ENCODE measurements at places on chromosomes 16 and 17.

DNA sequence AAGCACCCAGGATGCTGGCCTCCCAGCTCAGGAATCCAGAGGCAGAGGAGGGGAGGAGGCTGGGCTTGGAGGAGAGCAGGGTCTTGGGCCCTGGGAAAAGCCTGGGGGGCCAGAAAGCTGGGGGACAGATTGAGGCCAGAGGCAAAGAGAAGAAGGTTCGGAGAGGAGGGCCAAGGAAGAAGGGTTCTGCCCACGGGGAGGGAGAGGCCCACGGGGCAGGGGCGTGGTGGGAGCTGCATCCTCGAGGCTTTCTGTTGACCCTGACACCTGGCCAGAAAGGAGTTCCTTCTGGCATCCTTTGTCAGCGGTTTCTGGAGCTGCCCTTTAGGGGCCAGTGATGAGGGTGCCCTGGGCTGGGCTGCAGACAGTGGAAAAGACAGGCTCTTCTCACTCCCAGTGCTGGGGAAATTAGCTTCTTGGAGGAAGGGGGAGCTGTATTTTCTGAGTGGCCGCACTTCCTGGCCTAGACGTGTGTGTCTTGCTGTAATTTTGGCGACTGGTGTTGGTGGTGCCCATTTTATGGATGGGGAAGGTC is 308.7 kb downstream of the SEC14L1 start:
- no peak for DNase-seq

DNA sequence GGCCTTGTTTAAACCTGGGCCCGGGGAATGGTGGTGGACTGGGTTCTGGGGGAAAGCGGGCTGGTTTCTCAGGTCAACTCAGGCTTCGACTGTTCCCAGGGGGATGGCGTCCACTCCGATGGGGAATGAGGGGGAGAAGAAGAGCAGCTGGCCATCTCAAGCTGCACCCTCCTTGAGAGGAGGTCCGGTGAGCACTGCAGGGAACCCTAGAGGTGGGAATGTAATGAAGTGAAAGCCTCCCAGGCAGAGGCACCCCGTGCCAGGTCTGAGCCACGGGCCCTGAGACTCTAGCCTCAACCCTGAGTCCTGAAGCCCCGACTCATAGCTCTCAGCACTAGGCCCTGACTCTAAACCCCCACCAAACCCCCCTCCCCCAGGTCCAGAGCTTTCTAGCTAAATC is 1.2 kb upstream of the CDIPT start:
- DNase-seq: no peak

GRCh38 chr16:47732523-47733111 is 271.5 kb downstream of the PHKB start:
- DNase-seq: no peak

DNA sequence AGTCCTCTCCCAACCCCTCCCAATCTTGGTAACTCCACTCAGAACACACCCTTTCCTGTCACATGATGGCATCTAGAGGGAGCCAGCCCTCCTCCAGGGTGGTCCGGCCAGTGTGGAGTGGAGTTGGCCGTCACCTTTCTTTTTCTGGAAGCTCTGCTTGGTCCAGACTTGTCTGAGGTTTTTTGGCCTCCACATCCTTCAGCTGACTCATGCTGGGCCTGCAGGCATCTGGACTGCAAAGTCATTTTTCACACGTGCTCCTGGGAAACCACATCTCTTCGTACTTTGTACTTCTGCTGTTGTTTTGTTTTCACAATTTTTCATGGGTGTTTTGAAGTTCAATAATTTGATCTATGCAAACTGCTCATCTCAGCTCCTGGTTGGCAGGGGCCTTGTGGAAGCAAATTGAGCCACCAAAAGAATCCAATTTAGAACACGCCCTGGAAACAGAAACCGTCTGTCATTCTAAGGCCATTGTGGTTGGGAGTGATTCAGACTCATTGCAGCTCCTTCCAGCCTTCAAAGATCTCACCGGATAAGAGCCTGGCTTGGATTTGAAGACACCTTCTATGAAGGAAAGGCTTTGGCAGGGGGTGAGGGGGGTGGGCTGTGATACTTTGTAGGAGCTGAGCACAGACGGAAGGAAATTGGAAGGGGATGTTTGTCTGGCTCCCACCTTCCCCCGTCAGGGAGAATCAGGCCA is 42.4 kb upstream of the NF1 start:
- no peak for DNase-seq

- DNase-seq: no peak
Observed at GRCh38 chr16:82432261-82432660, 194.5 kb upstream of the CDH13 start.

- DNase-seq: no peak
Observed at GRCh38 chr17:63916566-63917185, 2.0 kb downstream of the GH1 start.

DNA sequence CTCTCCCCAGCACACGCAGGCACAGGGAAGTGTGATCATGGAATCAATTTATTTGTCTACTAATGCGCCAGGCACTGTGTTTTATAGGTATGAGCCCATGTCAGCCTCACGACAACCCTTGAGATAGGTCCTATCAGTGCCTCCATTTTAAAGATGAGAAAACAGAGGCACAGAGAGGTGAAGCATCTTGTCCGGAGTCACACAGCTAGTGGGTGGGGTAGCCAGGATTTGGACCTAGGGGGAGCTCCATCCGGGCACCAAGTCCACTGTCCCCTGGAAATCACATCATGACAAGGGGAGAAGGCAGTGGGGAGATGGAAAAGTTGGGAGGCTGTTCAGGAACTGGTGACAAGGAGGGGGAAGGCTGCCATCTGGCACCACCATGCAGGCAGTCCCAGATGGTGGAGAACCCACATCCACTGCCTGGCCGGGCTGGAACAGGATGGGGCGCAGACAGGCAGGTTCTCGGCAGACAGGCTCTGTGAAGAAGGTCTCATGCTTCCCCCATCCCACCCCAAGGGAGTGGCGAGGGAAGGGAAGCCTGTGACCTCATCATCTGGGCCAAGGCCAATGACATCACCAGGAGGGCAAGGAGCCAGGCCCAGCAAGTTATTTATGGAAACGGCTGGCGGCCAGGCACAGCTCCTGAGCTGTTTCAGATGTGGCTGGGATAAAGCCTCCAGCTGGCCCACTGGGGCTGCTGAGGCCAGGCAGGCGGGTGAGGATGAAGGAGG is 126.0 kb upstream of the SDK2 start:
- no peak for DNase-seq

- no peak for DNase-seq
Observed at GRCh38 chr16:27199736-27200135, 3.6 kb upstream of the KDM8 start.

DNA sequence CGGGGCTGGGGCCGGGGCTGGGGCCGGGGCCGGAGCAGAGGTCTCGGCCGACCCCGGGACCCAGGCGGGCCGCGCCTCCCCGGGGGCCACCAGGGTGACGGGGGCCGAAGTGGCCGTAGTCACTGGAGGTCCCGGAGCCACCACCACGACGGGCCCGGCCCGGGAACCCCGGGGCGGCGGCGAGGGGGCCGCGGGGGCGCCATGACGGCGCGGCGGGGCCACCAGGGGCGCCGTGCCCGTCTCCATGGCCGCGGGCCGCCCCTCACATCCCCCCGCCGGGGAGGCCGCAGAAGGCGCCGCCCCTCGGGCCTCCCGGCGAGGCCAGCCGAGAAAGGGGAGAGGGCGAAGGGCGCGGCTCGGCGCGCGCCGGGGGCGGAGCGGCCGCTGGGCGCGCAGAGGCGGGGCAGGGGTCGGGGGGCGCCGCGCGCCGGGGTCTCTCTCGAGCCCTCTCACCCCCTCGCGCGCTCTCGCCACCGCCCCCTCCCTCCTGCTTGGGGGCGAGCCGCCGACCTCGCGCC is 297 bp downstream of the TBC1D10B start:
- no peak for DNase-seq

- DNase-seq: peak; percentile 26
Observed at GRCh38 chr17:20121359-20122253, 112.4 kb downstream of the SPECC1 start.

DNA sequence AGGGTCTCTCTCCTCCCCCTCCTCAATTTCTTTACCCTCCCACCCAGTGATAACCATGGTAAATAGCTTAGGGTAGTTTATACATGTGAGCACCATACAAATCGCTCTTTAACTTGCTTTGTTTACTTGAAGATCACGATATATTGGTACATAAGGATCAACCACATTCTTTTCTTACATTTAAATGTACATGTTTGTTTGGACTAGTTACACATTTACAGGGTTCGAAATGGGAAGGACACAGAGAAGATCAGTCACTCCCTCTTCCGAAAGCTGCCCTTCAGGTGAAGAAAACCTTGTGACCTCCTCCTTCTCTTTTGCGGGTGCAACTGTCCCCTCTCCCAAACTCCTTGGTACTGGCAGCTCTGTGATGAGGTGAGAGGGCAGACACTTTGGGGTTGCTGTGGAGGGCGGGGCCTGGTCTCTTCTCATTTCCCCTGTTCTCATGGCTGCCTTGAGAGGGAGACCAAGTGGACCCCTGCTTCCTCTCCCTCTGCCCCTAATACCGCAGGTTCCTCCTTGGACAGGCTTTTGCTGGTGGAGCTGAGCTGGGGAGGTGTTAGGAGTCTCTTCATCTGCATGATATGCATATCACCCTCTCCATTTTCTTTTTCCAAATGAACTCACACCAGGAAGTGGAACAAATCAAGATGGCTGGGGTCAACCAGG is 4.7 kb upstream of the PIK3R6 start:
- DNase-seq: no peak

DNA sequence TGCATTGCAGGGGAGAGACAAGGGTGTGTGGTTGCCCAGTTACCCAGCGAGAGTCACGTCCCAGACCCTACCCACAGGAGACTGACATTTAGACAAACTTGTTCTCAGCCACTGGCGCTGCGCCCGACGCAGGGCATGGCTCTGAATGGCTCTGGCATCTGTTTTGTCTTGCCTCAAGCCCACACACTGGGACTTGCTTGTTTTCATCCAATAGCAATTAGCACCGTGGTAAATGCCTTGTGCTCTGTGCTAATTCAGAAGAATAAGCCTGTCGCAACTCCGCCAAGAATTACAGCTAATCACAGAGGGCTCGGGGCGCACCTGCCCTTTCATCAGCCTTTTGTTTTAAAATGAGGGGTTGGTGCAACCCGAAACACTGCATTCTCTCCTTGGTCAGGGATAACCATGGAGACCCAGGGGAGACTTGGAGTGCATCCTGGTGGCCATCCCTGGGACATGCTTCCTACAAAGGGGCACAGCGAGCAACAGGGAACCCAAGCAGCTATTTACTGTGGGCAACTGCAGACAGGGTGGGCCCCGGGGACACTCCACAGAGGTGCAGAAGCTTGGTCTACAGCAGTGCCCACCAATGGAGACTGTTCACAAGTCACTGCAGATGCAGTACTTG is 220.6 kb upstream of the ZFHX3 start:
- DNase-seq: no peak

DNA sequence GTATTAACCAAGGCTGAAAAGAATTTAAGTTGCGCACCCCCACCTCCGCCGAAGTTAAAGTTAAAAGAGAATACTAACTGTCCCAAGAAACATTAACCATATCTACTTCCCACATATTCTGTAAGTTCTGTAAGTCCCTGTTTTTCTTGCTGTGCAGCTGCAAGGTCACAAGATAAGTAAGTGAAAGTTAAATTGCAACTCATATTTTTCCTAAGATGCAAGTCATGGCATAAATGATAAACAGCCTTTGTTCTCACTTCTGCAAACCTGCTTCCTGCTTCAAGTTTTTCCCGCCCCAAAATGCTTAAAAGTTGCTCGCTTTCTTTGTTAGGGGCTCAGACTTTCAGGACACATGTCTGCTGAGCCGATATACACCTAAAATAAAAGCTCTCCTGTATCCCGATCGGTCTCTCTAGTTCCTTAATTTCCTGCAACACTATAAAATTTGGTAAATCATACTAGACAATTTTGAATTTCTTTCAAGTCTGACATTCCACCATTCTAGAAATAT is 32.6 kb upstream of the ABCA9 start:
- DNase-seq: no peak
